ENCODE measurements at places on chromosomes 1 and 21. TPM values are rescaled to one million over a fixed set of nuclear protein-coding genes. Genes with fewer than 3 reads are reported as not detected.

- no peak for DNase-seq
Measured at GRCh38 chr21:20968391-20968790, 29.8 kb upstream of the NCAM2 start.

- DNase-seq, result no peak
Measured at GRCh38 chr1:59318271-59318860, 21.5 kb downstream of the FGGY start.

DNA sequence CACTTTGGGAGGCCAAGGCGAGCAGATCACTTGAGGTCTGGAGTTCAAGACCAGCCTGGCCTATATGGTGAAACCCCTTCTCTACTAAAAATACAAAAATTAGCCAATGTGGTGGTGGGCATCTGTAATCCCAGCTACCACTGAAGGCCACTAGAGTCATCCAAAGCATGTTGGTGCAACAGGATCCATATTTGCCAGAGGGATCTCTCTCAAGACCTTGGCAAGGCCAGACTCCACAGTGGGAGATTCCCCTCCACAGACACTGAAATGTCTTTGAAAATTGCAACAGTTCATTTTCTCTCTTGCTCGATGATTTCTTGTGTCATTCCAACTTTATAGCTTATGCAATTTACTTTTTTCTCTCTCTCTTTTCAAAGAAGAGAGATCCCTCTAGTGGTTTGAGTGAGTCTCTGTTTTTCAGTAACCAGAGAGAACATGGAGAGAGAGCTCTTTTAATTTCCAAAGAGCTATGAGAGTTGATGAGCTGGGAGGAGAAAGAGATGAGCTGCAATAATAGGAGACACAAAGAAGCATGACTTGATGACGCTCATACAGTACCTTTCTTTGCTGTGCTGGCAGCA, 176.8 kb upstream of the USP25 start:
- no peak for DNase-seq

DNA sequence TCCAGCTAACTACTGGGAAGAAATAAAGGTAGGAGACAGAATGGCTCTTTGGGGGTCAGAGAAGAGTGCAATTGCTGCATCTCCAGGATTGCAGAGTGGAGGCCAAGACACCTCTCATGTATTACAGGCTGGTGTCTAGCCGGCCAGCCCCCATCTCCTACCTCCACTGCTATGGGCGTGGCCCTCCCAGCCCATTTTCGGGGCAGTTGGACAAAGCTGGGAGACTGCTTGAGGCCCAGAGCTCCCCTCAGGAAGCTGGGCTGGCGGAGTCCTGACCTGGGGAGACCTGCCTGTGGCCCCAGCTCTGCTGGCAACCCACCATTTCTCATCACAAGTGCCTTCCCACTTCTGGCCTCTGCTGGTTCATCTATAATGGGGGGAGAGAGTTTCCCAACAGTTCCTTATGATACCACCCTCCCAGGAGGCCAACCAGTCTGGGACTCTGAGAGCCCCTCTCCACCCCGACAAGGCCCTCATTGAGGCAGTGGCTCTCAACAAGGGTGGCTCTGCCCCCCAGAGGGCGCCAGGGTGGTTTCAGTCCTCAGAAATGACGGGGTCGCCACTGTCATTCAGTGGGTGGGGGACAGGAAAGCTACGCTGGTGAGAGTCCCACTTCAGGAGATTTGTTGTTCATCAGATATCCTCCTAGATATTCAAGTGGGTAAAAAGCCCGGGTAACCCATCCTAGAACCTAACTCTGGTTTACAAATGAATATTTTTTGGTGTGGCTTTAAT, 11.5 kb downstream of the RAP1GAP start:
- DNase-seq, result no peak

The SIK1 gene
- total RNA-seq, result 29.2 TPM
